ENCODE measurements at places on chromosomes 12 and 14.

DNA sequence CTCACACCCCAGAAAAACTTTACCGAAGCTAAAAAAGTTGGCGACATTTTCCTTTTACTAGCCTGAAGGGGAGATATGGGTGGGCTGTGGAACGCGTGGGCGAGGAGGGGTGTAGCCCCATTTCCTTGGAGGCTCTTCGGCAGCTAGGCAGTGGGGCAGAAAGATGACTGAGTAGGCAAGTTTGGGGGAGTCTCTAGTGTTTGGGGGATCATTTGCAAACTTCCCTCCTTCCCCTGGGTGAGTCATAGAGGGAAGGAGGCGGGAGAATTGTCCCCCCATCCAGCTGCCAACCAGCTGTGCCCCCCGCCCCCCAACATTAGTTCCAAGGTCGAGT lies 2.3 kb downstream of the GLI1 start:
- H3K36me3 ChIP-seq: peaks cover 21% of the 10 kb centered on the region
- peaks cover 6% of the 10 kb centered on the region for H3K27me3 ChIP-seq
- H3K4me1 ChIP-seq: peaks cover 39% of the 10 kb centered on the region
- DNase-seq: no peak
- peak overlapping the region; percentile 81 for H3K4me3 ChIP-seq

- H3K36me3 ChIP-seq: no peaks in the 10 kb centered on the region
- no peaks in the 10 kb centered on the region for H3K4me1 ChIP-seq
Observed at GRCh38 chr14:65335411-65335947, 77.1 kb upstream of the FUT8 start.

DNA sequence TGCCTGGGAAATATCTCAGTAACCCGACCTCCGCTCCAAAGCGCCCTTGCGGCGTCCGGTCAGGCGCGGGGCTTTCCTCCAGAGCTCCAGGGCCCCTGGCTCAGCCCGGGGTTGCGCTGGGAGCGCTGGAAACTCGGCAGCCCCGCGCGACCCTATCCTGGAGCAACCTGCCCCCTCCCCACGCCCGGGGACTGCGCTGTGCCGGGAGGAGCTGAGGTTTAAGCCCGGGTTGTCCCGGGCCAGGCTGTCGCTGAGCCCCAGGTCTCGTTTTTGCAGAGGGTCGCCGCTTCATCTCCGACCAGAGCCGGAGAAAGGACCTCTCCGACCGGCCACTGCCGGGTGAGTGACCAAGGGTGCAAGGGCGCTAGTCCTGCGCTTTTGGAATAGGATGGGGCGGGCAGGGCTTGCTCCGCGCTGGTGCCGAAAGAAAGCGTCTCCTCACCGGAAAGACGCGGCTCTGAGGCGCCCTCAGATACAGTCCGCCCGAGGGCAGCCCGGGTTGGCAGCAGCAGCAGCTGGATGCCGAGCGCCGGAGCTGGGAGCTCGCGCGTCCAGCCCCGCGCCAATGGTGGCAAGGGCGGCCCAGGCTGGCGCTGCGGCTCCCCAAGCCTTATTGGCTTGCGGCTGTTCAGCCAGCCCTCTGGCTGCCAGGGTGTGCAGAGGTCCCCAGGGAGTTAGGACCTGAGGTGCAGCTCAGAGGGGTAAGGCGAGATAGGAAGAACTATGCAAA lies 1.5 kb downstream of the SPX start:
- no peaks in the 10 kb centered on the region for H3K36me3 ChIP-seq
- peak overlapping the region; percentile 67 for H3K4me3 ChIP-seq
- peaks cover 2% of the 10 kb centered on the region for H3K4me1 ChIP-seq
- no peak overlapping the region for H3K27ac ChIP-seq
- H3K27me3 ChIP-seq: peaks cover 43% of the 10 kb centered on the region

GRCh38 chr14:51302295-51303030 lies 62.4 kb downstream of the TMX1 start:
- no peak for DNase-seq
- H3K4me1 ChIP-seq: peaks cover 4% of the 10 kb centered on the region
- no peak overlapping the region for H3K27ac ChIP-seq

GRCh38 chr12:102533483-102534215 lies 53.3 kb upstream of the IGF1 start:
- H3K4me3 ChIP-seq: no peak overlapping the region
- H3K27me3 ChIP-seq: peaks cover 27% of the 10 kb centered on the region
- H3K36me3 ChIP-seq: no peaks in the 10 kb centered on the region

DNA sequence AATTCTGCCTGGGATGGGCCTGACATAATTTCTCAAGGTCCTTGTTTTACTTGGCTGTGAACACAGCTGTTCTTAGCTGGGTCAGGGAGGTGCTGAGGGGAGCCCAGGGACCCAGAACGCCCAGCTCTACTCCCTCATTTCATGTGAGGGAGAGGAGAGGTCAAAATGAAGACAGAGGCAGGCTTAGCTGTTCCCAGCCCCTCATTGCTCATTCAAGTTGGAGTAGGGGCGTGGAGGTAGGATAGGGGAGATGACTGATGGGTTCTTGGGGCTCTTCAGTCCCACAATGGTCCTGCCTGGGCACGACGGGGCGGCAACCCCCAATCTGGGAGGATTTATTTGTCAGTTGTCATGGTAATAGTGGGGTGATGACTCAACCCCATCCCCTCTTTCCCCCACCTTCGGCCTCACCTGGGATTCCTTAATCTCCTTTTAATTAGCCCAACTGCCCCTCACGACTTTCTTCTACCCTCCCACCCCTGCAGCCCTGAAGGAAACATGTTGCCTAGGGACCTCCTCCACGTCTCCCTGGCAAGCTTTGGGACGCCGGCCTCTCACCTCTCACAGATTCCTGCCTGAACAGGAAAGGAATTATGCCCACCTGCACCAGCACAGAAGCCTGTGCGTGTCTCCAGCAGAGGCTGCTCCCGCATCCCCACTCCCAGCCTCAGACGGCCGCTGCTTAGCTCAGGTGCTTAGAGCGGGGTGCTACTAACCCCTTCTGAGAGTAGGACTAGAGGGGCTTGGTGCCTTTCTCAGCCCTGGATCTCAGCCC lies 10.2 kb downstream of the SPRYD3 start:
- peaks cover 57% of the 10 kb centered on the region for H3K36me3 ChIP-seq
- peaks cover 33% of the 10 kb centered on the region for H3K4me1 ChIP-seq
- H3K4me3 ChIP-seq: no peak overlapping the region
- no peak for DNase-seq
- H3K27me3 ChIP-seq: no peaks in the 10 kb centered on the region
- H3K27ac ChIP-seq: peak overlapping the region; percentile 74

- DNase-seq: no peak
- H3K4me1 ChIP-seq: peaks cover 23% of the 10 kb centered on the region
- peaks cover 3% of the 10 kb centered on the region for H3K36me3 ChIP-seq
- no peak overlapping the region for H3K27ac ChIP-seq
Observed at GRCh38 chr14:56137849-56138248, 19.6 kb downstream of the PELI2 start.

DNA sequence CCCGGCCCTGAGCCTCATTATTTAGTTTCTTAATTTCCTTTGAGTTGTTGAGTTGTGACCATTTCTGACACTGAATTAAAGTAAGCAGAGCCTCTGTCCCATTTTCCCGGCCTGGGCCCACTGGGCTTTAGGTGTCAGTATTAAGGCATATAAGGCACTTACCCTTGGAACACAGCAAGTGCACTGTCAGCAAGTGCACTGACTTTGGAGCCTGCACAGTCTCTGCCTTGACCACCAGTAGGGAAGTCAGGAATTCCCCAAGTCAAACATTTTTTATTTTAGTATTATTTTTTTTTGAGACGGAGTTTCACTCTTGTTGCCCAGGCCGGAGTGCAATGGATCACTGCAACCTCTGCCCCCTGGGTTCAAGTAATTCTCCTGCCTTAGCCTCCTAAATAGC lies 56.6 kb downstream of the MAX start:
- no peaks in the 10 kb centered on the region for H3K27me3 ChIP-seq
- peaks cover 13% of the 10 kb centered on the region for H3K36me3 ChIP-seq
- H3K4me1 ChIP-seq: peaks cover 11% of the 10 kb centered on the region
